ENCODE measurements at places on chromosomes 3 and 15.

DNA sequence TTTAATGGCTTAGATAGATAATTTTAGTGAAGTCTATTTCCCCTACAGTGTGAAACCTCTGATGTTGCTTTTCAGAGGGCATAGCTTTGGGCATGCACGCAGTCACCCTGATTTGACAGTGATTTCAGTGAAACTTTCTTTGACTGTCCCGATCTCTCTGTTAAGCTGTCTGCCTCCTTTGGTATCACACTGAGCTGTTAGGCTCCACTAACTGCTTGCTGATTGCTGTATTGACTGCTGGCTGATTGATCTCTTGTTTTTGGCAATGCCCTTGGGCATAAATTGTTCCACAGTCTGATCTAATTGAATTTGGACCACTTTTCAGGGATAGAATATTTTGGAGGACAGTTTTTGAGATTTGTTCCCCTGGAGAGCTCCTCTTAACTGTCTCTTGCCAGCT lies 68.5 kb upstream of the CCDC54 start:
- no peak for DNase-seq

DNA sequence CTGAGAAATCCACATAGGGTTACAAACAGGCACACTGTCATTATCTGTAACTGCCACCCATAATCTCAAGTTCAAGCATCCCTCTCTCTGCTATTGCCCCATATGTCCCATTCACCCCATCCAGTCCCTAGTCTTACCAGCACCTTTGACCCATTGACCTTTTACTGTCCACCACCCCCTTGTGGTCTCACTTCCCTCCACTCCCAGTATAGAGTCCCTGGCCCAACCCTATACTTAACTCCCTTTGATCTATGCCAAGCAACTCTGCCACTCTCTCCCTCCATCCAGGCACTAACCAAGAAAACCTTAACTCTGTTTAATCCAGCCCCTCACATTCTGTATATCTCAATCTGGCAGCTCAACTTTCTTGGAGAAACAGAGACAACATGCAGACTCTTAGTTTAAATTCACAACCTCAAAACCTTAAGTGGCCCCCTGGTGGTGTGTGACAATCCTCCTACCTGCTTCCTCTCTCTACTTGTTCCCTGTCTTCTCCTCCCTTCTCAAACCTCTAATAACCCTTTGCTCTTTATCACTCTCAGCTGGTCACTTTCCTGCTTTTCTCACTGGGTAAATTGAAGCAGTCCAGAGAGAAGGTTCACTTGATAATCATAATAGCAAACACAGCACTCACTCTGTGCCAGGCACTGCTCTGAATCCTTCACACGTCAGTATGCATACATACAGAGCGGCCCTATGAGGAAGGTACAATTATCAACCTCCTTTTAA lies 162.7 kb downstream of the STT3B start:
- no peak for DNase-seq

DNA sequence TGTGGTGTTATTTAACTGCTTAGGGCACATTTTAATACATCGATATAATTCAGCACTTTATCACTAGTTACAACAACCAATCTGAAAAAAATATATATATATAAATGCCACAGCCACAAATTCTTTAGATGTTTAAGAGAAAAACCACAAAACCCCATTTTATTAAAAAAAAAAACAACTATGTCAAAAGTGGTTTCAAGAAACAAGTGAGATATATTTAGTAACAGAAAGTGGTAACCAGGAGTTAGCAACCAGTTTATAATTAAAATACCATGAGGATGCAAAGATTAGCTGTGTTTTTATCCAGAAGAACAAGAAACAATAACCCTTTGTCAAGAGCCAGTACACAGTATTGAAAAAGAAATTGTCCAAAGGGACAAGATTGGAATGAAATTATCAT lies 14.8 kb upstream of the DIPK2A start:
- no peak for DNase-seq

DNA sequence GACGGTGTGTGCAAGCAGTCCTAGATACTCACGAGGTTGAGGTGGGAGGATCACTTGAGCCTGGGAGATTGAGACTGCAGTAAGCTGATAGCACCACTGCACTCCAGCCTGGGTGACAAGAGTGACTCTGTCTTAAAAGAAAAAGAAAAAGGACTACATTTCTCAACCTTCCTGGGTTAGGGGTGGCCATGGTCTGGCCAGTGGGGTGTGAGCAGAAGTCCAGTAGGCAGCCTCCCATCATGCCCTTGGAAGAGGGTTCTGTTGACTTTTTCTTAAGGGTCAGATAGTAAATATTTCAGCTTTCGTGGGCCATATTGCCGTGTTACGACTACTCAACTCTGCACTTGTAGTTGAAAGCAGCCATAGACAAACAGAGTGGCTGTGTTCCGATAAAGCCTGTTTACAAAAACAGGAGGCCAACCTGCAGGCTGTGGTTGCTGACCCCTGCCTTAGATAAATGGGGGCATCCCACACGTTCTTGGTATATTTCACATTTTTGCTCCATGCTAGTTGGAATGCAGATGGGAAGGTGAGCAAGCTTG lies 31.0 kb upstream of the PDE8A start:
- no peak for DNase-seq

DNA sequence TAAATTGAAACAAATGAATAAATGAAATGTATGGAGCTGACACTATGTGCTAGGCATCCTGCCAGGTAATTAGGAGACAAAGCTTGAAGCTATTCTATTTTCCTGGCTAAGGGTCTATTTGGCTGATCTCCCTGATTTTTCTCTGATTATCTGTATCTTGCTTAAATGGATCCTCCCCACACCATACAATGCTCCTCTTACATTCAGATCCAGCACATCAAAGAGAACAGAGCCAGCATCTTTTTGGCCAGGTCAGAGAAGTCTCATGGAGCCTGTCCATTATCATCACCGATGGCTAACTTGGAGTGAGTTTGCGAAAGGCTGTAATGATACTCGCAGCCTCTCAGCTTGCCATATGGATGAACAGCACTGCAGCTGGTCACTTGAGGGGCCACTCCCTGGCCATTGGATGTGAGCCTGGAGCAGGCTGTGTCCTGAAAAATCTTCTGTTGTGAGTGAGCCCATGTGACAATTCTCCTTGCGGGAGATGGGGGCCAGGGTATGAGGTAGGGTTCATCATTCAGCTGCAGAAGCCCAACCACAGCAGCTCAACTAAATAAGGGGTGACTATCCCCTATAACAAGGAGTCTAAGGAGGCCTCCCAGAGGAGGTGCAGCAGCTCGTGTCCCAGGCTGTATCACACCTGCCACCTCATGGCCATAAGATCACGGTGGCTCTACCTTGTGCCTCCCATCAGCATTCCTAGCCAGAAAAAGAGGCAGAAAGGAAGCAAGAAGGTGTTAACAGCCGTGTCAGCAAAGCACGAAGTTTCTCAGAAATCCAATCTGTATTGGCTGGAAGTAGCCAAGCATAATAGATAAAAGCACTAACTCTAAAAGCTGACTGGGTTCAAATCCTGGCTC lies 69.3 kb upstream of the ST8SIA2 start:
- DNase-seq, result peak; percentile 35

- no peak for DNase-seq
Measured at GRCh38 chr3:43707998-43708397, 17.3 kb downstream of the ABHD5 start.
